ENCODE measurements at places on chromosomes 7 and 10.

- no peak for DNase-seq
Observed at GRCh38 chr7:46752881-46753366, 829.0 kb downstream of the TNS3 start.

DNA sequence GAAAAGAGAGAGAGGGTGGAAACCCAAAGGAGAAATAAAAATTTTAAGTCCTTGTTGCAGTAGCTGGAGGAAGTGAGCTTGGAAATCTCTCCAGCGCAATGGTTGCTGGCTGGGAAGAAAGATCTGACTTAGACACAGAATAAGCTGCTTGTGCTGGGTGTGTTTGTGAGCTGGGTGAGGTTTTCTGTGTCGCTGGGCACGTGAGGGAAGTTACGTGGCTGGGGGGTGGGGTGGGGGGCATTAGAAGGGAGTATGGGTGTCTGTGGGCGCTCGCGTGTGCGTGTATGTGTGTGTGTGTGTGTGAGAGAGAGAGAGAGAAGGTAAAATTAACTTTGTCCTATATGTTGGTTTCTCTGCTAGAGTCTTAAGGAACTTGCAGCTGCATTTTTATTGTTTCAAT, 11.6 kb downstream of the TCF7L2 start:
- no peak for DNase-seq

- DNase-seq = no peak
Observed at GRCh38 chr7:138670594-138670993, 30.6 kb downstream of the SVOPL start.

DNA sequence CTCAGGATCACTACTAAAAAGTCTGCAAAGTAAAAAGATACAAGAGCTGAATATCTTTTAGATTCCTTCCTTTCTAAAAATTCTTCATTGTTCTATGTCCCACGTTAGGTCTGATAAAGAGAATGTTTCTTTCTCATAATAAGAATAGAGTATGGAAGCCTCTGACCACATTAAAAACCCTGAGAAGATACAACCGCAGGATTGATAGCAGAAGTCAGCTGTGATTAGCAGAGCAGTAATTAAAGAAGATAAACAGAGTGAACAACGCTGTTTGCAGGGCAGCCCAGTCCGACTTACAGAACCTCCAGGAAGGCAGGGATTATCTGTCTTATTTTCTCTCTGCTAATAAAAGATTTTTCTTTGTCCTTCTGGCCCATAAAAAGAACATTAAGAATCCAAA, 31.4 kb upstream of the PITRM1 start:
- DNase-seq = no peak

- no peak for DNase-seq
Observed at GRCh38 chr10:43386981-43387677, 15.7 kb downstream of the FXYD4 start.

DNA sequence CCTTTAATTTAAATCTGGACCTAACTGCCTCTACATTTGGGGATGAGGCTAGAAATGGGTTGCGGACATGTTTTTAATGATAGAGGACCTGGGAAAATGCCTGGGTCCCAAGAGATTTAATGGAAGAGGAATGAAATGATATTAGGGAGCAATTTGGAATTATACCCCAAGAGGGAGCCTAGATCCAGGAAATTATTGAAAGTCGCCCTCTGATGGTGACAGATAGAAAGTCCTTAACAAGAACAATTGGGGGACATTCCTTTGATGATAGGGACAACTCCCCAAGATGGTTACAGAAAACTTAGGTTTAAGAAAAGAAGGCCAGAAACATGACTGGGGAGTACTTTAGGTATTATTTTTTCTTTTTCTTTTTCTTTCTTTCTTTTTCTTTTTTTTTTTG, 9.5 kb upstream of the TSGA13 start:
- no peak for DNase-seq

GRCh38 chr7:96734343-96734742, 24.7 kb upstream of the SEM1 start:
- DNase-seq = no peak

DNA sequence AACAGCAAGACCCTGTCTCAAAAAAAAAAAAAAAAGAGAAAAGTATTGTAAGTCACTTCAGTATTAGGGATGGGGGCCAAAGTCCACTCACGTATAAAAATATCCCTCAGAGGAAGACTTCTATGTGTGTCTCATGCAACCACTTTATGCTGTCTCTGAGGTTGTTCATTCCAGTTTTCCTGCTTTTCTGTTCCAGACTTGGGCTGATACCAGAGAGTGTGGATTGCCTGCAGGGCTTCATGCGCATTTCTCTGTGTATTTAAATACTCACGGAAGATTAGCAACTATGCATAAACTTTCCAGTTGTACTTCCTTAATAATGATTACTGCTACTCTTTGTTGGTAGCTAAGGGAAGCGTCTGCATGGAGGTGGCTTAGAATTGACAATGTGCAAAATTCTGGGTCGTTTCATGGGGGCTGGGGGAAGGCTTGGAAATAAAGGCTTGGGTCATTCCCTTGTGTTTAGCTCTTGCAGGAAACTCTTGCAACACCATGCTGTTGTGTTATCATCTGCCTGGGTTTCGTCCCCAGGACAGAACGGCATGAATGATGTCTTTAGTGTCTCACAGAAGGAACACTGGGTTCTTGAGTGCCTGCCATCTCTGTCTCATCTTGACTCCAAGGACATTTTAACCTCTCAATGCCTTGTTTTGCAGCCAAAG, 54.1 kb downstream of the KIAA1217 start:
- no peak for DNase-seq

GRCh38 chr7:128003167-128003566, 28.1 kb downstream of the LRRC4 start:
- DNase-seq = no peak

DNA sequence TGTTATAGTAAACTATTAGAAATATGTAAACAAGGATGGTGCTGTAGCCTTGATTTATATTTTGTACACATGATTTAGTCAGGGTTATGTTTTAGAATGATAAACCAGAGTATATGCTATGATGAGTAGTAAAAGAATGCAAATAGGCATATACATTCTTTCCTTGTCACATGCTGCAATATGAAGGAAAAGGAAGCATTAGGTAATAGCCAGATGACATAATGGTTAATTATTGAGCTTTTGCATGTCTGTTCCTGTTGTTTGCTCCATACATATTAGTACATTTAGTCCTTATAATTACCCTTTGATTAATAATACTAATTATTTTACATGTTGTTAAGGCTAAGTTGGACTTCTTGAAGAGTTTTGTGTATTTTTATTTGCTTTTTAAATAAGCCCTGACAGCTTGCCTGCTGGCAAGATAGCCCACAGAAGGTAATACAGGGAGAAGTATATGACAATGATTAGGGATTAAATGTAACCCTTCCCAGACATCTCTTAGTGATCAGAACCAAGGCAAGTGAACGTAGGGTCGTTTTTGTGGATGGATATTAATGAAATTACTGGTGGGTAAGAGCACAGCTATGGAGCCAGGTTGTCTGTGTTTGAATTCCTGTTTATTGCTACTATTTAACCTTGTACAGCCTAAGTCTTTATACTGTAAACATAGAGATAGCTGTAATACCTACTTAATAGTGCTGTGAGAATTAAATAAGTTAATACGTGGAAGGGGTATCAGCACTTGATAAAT, 68.4 kb downstream of the PHTF2 start:
- DNase-seq = no peak

- no peak for DNase-seq
Observed at GRCh38 chr10:4443419-4443818, 382.6 kb upstream of the AKR1E2 start.

DNA sequence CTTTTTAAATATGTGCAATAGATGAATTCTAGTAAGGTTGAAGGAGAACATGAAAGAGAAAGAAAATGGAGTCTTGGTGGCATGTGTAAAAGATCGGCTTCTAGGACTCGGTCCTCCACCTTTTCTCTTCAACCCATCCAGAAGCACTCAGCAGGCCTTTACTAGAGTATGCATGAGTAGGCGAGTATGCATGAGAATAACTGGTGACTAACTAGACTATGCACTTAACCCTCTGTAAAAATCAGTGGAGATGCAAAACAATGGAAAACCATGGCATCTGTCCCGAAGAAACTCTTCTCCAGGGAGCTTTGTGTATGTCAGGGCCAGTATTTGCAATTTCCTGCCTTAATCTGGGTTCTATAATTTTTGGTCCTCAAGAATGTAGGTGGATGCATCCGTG, 40.0 kb upstream of the GRB10 start:
- no peak for DNase-seq

- no peak for DNase-seq
Observed at GRCh38 chr7:37443627-37444026, 5.0 kb downstream of the ELMO1 start.

DNA sequence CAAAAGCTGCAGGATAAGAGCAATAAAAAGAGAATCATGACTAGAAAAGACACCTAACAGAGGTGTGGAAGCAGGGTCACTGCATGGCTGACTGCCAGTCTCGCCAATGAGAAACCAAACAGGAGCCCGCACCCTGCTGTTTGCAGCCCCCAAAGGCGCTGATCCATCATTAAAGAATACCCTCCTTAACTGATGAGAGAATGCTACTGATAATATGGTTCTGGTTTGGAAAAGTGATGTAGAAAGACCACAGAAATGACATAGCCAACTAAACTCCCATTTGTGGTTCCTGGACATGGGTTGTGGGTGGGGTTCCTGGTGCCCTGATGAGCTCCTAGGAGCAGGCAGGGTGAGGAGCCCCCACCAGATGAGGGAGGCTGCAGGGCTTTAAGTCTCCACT, 207.4 kb downstream of the TNS3 start:
- DNase-seq = no peak

DNA sequence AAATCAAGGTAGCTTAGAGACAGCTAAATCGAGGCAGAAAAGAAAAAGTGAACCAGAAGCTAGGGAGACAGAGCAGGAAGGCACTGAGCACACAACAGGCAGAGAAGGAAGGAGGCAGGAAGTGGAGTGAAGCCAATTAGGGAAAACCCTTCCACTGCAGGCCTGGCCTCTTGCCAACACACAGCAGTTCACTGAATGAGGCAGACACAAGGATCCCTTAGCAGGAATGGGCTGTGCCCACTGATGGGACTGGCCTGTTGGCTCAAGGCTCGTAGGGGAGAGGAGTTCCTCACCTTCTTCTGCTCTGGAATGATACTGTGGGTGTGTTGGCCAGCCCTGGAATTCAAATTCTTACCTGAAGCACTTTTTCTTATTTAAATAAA, 220.3 kb upstream of the STK17A start:
- no peak for DNase-seq

GRCh38 chr7:40572810-40573465, 438.1 kb downstream of the SUGCT start:
- DNase-seq = no peak

- DNase-seq = no peak
Observed at GRCh38 chr7:107824858-107825257, 21.8 kb upstream of the SLC26A3 start.

GRCh38 chr7:129423700-129424410, 10.4 kb upstream of the STRIP2 start:
- no peak for DNase-seq

DNA sequence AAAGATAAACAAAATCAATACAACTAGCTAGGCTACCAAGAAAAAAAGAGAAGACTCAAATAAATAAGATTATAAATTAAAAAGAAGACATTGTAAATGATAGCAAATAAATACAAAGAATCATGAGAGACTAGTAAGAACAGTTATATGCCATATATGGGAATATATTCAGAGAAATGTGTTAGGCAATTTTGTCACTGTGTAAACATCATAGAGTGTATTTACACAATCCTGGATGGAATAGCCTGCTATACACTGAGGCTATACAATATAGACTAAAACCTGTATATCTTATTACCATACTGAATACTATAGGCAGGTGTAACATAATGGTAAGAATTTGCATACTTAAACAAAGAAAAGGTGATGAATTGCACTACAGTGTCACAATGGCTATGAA, 717.4 kb downstream of the PARD3 start:
- DNase-seq = no peak

GRCh38 chr10:100986952-100987684, at the start of the genes MRPL43 and TWNK:
MRPL43 (minus strand) TSS chr10:100987497; CDS start chr10:100987443, 54 bp downstream.
TWNK (plus strand) TSS chr10:100987543; CDS start chr10:100988211, 668 bp downstream.
- DNase-seq = peak; percentile 81

GRCh38 chr7:75996476-75996875, 2.1 kb upstream of the TMEM120A start:
- no peak for DNase-seq

GRCh38 chr10:35554461-35555056, 50.6 kb upstream of the GJD4 start:
- DNase-seq = no peak

DNA sequence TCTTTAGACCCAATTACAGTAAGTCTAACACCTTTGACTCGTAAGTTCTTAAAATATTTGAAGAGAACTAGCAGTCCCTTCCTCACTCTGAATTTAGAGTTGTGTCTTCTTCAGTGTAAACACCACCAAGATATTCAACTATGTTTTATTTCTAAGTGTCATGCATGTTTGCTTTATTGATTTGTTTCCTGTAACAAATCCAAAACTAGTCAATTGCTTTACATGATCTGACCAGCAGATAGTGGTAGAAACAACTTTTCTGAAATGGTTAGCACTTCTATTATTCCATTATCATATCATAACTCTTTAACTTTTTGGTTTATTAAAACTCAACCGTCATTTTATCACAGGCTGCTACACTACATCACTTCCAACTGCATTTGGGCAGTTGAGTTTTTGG, 90.1 kb downstream of the INHBA start:
- DNase-seq = no peak

DNA sequence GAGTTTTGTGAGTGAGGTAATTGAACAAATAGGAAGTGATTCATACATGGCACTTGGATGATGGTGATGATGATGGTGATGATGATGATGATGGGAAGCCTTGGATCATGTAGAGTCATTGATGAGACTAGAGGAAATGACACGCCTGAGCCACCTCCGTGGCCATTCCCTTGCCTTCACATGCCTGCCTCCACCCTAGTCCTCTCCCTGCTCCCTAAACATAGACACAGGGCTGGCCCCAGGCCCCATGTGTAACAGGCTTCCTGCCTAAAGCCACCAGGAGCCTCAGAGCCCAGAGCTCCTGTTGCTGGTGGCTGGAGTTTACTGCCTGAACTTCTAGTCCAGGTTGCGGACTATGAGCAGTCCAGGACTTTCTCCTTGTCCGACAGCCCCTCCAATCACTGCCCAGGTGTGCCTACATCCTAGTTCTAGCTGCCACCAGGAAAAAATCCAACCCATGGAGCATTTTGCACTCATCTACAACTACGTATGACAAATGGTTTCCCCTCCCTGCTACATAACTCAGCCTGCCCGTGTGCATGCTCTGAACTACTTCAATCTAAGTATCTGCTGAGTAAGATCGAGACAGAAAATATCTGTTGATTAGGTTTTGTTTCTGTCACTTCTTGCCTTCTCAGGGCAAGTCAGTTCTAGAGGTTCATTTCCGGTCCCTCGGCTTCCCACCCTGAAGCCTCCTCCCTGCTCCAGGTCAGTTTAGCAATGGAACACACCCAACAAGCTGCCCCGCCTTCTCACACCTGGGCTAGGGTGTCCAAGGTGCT, 35.5 kb upstream of the KDM7A start:
- no peak for DNase-seq

GRCh38 chr7:41294556-41295454, 408.1 kb downstream of the INHBA start:
- DNase-seq = no peak

DNA sequence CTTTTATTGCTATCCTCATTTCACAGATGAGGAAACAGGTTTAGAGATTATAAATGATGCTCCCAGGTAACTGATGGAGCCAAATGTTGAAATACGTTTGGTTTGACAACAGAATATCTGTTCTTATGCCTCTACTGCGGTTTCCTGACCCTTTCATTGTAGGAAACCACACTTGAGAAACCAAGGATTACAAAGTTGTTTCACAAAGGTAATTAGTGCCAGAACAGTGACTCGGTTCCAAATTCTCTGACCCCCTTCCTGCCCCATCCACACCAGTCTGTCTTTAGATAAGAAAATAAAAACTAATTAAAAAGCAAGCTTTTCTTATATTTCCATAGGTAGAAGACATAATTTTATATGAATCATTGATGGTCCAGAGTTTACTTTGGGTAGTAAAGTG, 393.7 kb upstream of the MBL2 start:
- no peak for DNase-seq
